M059J (cell line): ENCODE measurements at places on chromosomes 4 and X. TPM values are rescaled to one million over a fixed set of nuclear protein-coding genes. Genes with fewer than 3 reads are reported as not detected.

DNA sequence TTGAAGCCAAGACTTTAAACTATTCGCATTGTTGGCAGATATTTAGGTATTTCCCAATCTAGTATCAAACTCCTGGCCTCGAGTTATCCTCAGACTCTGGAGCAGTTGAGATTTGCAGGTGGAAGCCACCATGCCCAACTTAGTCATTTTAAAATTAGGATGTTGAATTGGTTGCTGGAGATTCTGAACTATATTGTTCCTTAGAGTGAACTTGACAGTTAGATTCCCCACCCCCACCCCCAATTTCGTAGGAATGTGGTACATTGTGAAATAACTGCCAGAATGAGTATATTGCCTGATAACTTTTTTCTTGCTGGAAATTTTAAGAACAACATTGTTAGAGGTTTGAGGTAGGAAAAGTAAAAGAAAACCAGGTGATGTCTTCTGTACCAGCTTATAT is 2.3 kb downstream of the NOCT start:
- DNase-seq: peak; percentile 25

- DNase-seq: peak; percentile 37
Measured at GRCh38 chrX:136291824-136292223, 8.9 kb upstream of the ADGRG4 start.

DNA sequence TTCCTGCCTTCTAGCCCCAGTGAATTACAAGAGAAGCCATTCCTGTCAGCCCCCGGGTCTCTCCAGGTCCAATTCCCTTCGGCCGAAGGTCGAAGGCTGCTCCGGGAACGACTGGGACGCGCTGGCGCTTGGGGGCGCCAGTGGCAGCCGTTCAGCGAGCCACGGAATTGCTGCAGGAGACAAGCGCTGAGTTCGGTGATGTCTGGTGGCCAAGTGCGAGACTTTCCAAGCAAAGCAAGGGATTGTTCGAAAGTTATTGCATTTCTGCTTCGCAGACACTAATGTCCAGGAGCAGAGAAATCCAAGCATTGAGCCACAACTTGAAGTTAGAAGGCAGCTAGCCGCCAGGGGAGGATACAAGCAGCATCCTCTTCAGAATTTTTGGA is 1.1 kb upstream of the DKK2 start:
- peak; percentile 42 for DNase-seq

Gene PRSS12
- total RNA-seq: 0.59 and 2.6 TPM in 2 replicates

Gene HSFX4
- not detected in 2 replicates for total RNA-seq

Gene ZNF711
- 1.4 and 1.6 TPM in 2 replicates for total RNA-seq

Gene CFAP47
- total RNA-seq: 0.05 TPM in 1 of 2 replicates, not detected in the other

Gene AMOT
- total RNA-seq: 6.7 and 8.9 TPM in 2 replicates

Gene ENPEP
- 0.15 and 0.17 TPM in 2 replicates for total RNA-seq

Gene SUPT20HL1
- total RNA-seq: not detected in 2 replicates

Gene USP17L29
- not detected in 2 replicates for total RNA-seq
